Astrocyte (in vitro differentiated cells and primary cell): ENCODE measurements at places on chromosomes 7 and 10. TPM values are rescaled to one million over a fixed set of nuclear protein-coding genes. Genes with fewer than 3 reads are reported as not detected.

KIF11 gene
- total RNA-seq: 2.8 and 4.7 TPM in 2 replicates

FXYD4 gene
- total RNA-seq: not detected in 2 replicates

DNA sequence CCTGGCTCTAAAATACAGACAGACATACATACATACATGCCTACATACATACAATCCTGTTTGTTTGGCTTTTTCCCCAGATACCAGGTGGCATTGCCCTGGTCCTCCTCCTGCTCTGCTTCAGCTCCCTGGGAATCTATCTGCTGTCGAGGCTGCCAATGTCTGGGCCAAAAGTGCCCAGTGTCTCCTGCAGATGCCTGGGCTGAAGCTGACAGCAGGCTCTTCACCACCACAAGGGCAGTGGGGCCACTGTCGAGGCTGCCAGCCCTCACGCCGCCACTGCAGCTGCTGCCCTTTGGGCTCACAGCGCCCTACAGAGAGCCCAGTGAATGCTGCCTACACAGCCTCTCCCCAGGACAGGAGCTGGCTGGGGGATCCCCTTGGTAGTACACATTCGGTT is 18.0 kb upstream of the STN1 start:
- no peak for DNase-seq

DNA sequence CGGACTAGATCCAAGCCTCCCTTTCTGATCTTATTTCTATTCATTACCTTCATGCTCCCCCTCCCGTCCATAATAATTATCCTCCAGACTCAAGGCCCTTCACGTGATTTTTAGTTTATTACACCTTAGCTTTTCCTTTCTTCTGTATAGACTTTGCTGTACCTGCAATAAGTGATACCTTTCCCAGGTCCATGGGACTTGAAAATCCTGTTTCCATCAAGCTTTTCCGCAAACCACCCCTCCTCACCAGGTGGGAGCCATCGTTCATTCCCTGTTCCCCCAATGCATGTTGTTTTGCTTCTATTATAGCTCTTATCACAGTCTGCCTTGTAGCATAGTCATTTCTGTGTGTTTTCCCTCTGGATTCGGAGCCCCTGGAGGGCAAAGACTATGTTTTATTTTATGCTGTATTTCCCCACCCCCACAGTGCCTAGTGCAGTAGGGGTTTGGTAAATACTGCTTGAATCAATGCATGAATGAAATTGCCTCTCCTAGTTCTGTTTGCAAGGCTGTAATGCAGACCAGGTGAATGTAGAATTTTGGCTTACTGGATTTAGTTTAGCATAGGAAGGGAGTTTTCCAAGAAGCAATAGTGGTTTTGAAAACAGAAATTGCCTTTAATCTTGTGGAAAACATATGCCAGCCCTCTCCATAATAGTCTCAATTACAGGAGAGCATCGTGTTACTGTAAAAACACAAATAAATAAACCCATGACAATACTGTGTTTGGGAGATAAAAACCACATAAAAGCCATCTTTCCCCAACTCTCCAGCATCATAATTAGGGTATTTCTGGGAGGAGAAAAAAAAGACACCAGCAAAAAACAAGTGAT is 213.4 kb downstream of the AUTS2 start:
- no peak for DNase-seq

DNA sequence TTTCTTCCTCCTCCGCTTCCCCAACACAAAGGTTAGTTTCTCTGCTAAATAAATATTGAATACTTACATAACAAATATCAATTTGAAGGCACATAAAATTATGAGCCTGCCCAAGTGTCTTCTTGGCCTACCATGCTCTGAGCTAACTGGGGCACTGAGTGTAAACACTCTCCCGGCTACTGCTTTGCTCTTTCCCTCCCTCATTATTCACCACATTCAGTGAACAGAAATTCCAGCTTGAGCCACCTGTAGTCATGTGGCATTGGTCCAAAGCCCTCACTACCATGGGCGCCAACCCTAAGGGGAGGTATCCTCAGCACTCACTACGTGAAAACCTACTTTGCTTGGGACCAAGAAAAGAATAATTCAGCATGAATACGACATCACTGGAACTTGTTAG is 409.0 kb downstream of the KCNMA1 start:
- DNase-seq: no peak

DNA sequence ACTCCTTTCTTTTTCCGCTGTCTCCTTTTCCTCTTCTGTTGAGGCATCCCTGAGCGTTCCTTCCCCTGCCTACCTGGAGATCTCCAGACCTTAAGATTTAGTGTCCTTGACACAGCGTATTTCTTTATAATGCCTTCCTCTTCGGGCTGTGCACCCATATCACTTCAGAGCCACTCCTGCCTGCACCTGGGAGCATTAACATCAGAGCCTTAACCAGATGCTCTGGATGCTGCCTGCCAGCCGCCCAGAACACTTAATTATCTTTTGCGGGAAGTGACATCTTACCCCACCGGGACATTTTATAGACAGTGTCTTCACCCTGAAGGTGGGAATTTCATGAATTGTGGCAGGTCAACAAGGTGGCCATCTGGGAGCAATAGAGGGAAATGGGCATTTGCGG is 24.2 kb downstream of the UBTD1 start:
- no peak for DNase-seq
